Activated gamma-delta T cell treated with anti-CD3 and anti-CD28 coated beads, Interleukin-2, amount 50 U/mL, for 16 hours (primary cell): ENCODE measurements at places on chromosomes 5 and 9.

GRCh38 chr5:159050316-159051143 lies 49.2 kb downstream of the EBF1 start:
- no peak for DNase-seq

- DNase-seq, result no peak
These were observed 79.5 kb upstream of the MSX2 start for GRCh38 chr5:174644923-174645322.

DNA sequence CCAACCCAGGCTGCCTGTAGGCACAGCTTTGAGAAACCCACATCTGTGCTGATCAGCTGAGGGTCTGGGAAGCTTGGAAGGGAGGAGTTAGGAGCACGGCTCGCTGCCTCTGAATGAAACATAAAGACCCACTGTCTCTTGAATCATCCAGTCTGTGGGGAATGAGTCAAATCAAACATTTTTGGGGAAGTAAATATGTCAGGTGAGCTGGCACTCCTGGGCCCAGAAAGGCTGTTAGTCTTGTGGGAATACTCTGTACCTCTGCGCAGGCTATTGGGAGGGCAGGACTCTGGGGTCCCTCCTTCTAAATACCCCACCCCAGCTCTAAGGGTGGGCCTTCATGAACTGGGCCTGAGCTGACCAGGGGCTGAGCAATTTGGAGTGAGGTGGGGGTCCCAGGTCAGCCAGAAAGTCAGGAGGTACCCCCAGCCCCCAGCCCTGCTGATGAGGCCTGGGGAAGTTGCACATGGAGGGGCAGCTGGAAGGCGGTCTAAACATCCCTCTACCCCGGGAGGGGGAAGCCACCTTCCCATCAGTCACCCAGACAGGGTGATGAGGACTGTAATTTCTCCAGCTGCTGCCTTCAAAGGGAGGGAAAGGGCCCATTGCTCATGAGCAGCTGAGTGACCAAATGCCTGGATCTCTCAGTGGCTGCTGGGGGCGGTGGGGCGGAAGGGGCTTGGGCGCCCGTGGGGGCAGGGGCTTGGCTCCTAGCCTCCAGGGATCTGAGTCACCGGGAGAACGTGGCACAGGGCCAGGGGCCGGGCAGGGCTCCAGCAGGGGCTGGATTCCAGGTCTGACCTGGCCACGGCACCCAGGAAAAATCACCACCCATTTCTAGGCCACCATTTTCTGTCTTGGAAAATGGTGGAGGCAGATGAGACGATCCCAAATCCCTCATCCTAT lies 10.8 kb downstream of the FIBCD1 start:
- no peak for DNase-seq

DNA sequence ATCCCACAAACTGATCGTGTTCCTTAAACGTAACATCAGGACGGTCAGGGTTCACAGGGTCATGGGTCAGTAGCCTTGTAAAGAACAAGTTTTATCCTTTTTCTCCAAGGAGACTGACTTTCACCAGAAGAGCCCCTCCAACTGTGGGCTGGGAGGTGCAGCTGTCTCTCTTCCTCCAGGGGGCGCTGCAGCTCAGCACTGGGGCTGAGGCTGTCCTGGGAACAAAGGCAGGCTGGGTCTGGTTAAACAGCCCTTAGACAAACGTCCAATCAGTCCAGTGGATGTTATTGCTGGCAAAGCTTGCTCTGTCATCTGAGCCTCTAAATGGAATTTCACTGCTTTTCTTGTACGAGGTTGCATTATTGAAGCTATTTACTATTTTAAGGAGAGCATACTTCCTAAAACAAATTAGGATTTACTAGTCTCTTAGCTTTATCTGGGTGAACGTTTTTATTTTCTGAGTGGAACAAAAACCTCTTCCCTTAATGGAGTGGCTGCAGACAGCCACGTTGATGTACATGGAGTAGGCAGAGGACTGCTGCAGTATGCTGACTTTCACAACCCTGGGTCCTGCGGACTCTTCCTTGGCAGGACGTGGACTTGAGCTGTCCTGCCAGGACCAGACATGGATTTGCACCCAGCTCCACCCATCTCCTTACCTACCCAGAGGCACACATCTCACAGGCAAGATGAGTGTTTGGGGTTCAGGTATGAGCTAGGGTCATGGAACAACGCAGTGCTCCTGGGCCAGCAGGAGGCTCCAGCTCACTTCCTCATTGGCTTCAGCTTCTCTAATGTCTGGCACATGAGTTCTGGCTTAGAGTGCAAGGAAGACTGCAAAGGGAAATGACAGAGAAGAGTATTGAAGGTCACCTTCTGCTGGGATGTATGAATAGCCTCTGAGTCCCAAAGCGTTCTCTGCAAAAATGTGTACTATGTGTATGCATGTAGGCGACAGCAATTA lies 7.8 kb downstream of the EXOSC2 start:
- peak; percentile 55 for DNase-seq

- peak; percentile 4 for DNase-seq
These were observed 795 bp upstream of the PJA2 start for GRCh38 chr5:109410389-109411148.

- DNase-seq, result no peak
These were observed 12.9 kb upstream of the EEIG1 start for GRCh38 chr9:127993721-127994120.

- DNase-seq, result no peak
These were observed 191.9 kb downstream of the C9orf50 start for GRCh38 chr9:129428864-129429577.

DNA sequence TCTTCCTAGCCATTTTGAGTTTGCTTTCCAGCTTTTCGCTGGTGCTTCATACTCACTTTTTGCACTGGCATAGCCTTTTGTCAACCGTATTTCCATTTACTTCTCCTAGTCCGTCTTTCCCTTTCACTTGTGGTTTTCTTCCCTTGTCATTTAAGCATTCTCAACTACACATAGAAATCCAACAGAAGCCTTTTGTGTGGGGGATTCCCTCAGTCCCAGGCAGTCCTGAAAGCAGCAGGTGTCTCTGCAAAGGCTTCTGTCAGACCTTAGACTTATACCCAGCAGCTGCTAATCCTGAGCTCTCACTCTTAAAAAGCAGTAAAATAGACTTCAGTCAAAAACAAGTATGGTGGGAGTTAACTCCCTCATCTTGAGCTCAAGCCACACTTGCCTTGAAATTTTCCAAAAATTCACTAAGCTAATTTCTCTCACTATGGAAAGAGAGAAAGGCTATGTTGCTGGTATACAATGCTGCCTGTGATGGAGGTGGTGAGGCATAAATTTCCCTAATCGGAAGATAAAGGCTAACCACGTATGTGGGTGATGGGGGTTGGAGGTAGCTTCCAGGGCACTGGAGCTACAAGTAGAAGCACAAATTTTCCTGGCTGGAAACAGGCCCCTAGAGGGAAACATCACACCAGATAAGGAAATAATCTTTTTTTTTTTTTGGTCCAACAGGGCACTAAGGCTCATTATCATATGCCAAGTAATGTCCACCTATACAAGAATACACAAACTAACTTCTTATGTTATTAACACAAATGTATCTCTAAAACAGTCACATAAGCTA lies 34.8 kb upstream of the IFNK start:
- no peak for DNase-seq

- no peak for DNase-seq
These were observed 46.9 kb upstream of the GLDC start for GRCh38 chr9:6692433-6692832.

DNA sequence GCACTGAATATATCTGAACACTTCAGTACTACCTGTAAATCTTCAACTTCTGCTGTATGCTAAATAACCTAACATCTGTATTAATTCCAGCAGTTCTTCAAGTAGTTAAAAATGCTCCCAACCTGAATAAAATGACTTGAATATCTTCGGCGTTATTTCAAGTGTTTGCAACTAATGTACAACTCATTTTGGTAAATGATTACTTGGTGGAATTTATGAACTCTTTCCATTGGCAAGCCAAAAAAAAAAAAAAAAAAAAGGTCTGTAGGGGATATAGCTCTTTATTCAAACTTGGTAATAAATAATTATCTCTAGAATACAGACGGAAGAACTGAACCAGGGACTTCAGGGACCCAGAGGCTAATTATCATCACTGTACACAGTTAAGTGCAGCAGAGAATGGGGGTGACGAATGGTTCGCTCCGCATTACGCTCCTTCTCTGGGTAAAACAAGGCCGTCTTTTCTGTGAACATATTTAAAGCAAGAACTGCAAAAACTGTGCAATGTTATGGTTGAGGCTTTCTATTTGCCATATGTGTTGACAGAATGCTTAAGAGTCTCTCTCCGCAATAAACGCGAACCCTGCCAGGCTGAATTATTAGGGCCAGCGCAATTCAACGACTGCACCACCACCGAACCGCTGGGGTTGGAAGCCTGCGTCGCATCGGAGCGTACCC lies 1.9 kb upstream of the ERBIN start:
- no peak for DNase-seq

GRCh38 chr5:45402804-45403455 lies 293.2 kb downstream of the HCN1 start:
- DNase-seq, result no peak

DNA sequence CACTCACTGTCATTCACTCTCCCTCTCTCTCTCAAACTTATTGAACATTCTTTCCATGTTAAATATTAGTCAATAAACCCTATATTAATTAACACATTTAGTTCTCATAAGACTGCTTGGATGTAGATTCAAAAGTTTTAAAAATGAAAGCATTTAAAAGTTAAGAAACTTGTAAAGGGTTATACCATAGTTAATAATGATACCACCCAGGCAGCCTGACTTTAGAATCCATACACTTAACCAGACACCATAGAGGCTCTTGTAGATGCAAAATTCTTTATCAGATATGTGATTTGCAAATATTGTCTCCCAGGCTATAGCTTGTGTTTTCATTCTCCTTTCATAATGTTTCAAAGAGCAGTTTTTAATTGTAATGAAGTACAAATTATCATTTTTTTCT lies 335.8 kb upstream of the ACTBL2 start:
- DNase-seq, result no peak

- no peak for DNase-seq
These were observed 195.0 kb upstream of the GHR start for GRCh38 chr5:42228279-42228678.

DNA sequence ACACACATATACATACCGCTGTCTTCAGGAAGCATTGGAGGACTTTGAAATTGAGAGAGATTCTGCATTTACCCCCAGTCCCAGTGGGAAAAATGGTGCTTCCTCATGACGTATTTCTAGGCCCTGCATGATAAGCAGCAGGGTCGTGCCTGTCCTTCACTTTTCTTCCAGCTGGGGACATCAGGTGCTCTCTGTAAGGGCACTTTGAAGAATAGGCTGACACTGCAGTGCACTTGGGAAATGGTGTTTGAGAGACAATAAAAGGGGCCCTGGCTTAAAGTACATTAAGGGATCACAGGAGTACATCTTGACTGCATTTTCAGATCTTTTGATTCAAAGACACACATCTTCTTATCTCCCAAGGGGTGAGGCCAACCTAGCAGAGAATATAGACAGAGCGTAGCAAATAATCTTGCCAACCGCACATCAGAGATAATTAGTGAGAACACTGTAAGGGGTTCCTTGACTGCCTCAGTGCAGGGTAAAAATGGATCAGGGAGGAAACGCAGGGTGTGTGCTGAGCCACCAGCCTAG lies 437.9 kb downstream of the CSNK1G3 start:
- DNase-seq, result no peak

- DNase-seq, result no peak
These were observed 621.0 kb downstream of the ACTL7B start for GRCh38 chr9:108234811-108235210.

- DNase-seq, result no peak
These were observed 143.5 kb upstream of the MRPS30 start for GRCh38 chr5:44665101-44665701.

GRCh38 chr9:103798620-103799019 lies 295.5 kb upstream of the SMC2 start:
- no peak for DNase-seq

- DNase-seq, result no peak
These were observed 180.4 kb upstream of the S1PR3 start for GRCh38 chr9:88810826-88811225.

GRCh38 chr9:6887051-6887450 lies 129.3 kb downstream of the KDM4C start:
- DNase-seq, result no peak

DNA sequence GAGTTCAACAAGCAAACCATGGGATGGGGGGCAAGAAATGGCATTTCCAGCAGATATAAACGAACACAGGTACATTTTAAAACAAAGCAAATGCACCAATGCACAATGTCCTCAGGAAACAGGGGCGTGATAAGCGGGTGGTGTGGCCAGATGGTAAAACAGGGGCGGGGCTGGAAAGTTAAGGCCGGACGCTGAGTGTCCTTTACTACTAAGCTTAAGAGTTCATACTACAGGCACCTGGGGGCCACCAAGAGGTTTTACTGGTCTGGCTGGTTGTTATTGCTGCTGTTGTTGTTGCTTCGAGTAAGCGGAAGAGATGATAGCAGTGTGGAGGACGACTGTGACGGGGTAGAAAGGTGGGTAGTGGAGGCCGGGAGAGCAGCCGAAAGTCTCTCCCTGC lies 99.8 kb downstream of the ATPSCKMT start:
- DNase-seq, result no peak

DNA sequence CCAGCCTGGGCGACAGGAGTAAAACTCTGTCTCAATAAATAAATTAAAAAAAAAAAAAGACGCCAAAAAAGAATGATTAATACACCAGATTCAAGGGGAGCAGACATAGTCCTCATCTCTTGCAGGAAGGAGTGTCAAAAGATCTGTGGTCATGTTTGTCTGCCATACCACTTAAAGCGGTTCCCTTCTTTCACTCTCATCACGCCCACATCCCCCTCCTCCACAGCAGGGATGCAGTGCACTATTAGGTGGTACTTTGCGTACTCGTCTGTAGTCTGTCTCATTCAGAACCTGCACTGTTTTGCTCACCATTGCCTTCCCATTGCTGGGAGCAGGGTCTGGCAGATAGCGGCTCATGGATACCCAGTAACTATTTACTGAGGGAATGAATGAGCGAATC lies 11.2 kb downstream of the CDHR2 start:
- DNase-seq, result no peak

GRCh38 chr5:9284781-9285307 lies 261.0 kb downstream of the SEMA5A start:
- no peak for DNase-seq

GRCh38 chr5:1124205-1125029 lies 12.6 kb upstream of the SLC12A7 start:
- no peak for DNase-seq

DNA sequence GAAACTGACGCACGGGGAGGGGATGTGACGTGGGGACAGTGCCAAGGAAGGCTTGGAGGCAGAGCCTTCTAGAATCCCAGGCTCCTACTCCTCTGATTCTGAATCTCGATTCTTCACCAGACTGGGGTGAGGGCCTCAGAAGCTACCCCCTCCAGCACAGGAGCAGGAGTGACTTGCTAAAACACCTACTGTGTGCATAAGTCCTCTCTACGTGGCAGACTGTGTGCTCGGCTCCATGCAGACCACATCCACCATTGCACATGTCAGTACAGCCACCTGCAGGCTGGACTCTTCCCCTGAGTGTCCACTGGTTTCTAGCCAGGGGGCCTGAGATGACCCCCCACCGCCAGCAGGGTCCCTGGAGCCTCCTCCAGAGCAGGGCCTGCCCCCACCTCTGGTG lies 71.2 kb upstream of the SARDH start:
- no peak for DNase-seq

DNA sequence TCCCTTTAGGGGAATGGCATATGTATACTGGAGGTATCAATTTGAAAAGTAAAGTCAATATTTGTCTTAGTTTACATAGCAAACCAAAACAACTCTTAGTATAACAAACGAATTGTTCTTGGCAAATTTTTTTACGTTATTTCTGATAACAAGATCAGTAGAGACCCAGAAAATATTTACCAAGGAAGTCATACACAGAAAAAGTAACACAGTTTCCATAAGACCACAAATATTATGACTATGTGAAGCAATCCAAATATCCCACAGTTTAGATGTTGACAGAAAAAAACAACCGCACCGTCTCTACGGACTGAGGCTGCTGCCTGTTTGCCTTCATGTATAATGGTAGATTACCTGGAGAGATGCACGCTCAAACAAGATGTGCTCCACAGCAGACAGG lies 46.5 kb upstream of the DAPK1 start:
- DNase-seq, result no peak
